Fibroblast of mammary gland (primary cell): ENCODE measurements at places on chromosomes 3 and 15.

GRCh38 chr15:58538225-58538727 lies 106.5 kb downstream of the LIPC start:
- no peak for DNase-seq

DNA sequence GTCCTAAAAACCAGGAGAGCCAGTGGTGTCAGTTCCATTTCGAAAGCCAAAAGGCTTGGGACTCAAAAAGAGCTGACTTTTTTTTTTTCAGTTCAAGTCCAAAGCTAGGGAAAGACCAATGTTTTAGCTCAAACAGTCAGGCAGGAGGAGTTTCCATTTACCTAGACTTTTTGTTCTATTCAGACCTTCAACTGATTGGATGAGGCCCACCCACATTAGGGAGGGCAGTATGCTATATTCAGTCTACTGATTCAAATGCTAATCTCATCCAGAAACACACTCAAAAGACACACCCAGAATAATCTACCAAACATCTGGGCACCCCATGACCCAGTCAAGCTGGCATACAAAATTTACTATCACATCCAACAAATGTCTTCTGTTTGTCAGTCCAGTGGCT lies 374.0 kb downstream of the KCNH8 start:
- DNase-seq, result no peak

- peak; percentile 23 for DNase-seq
Observed at GRCh38 chr15:82566690-82567089, 26.4 kb upstream of the RPS17 start.

- DNase-seq, result no peak
Observed at GRCh38 chr3:4831580-4831950, 147.7 kb upstream of the BHLHE40 start.
